Pericardium fibroblast (primary cell): ENCODE measurements at places on chromosomes 3 and 15. TPM values are rescaled to one million over a fixed set of nuclear protein-coding genes. Genes with fewer than 3 reads are reported as not detected.

Gene TF
- 1.4 and 1.9 TPM in 2 replicates for total RNA-seq

Gene NRROS
- 0.23 and 0.85 TPM in 2 replicates for total RNA-seq

Gene NPAP1
- total RNA-seq, result not detected in 2 replicates

Gene C2CD4B
- 0.12 and 0.77 TPM in 2 replicates for total RNA-seq

Gene NTRK3
- total RNA-seq, result 0.23 TPM in 1 of 2 replicates, not detected in the other

Gene MELTF
- total RNA-seq, result 52.1 and 87.5 TPM in 2 replicates

Gene CADPS
- total RNA-seq, result under 0.01 TPM in 1 of 2 replicates, not detected in the other

Gene ATP8B4
- total RNA-seq, result 0.43 and 4.4 TPM in 2 replicates

Gene PRR20G
- total RNA-seq, result not detected in 2 replicates

Gene SPESP1
- 3.7 and 4.8 TPM in 2 replicates for total RNA-seq

Gene HCN4
- not detected in 2 replicates for total RNA-seq

Gene FGF7
- 23.6 and 42.9 TPM in 2 replicates for total RNA-seq

Gene CD200
- 3.7 and 39.3 TPM in 2 replicates for total RNA-seq

Gene GRAMD1C
- total RNA-seq, result 1.3 and 3.0 TPM in 2 replicates

Gene TRIM71
- total RNA-seq, result under 0.01 and 1.5 TPM in 2 replicates

Gene SEMA7A
- 8.1 and 12.1 TPM in 2 replicates for total RNA-seq

Gene FEZF2
- total RNA-seq, result not detected in 2 replicates

Gene B4GALT4
- total RNA-seq, result 17.7 and 31.4 TPM in 2 replicates

Gene TMEM45A
- 74.3 and 93.9 TPM in 2 replicates for total RNA-seq

Gene CCR4
- total RNA-seq, result under 0.01 TPM in 1 of 2 replicates, not detected in the other

Gene COL7A1
- total RNA-seq, result 11.7 and 14.5 TPM in 2 replicates

Gene ERICH6
- not detected in 2 replicates for total RNA-seq

Gene GLDN
- total RNA-seq, result 0.17 TPM in 1 of 2 replicates, not detected in the other

Gene CACNA2D2
- total RNA-seq, result 0.12 TPM in 1 of 2 replicates, not detected in the other

Gene CP
- 0.47 TPM in 1 of 2 replicates, not detected in the other for total RNA-seq

Gene ARRDC4
- total RNA-seq, result 15.9 and 30.5 TPM in 2 replicates

Gene DZIP1L
- total RNA-seq, result 9.2 and 14.9 TPM in 2 replicates

Gene ALDH1A3
- 28.5 and 202 TPM in 2 replicates for total RNA-seq

Gene IGF2BP2
- 69.7 and 79.2 TPM in 2 replicates for total RNA-seq

Gene CAMK2N2
- 0.12 TPM in 1 of 2 replicates, not detected in the other for total RNA-seq

Gene IGSF11
- total RNA-seq, result not detected in 2 replicates

Gene ARL14
- total RNA-seq, result not detected in 2 replicates

Gene FBXO22
- total RNA-seq, result 14.6 and 19.9 TPM in 2 replicates

Gene DAPK2
- 2.3 and 3.0 TPM in 2 replicates for total RNA-seq

Gene NME9
- total RNA-seq, result 0.09 TPM in 1 of 2 replicates, not detected in the other
